Aorta (tissue), 5 donors: ENCODE measurements at places on chromosomes 12 and 14.
A peak's percentile ranks its signal among the peaks of the same experiment; 100 is the strongest.

- no peak overlapping the region for H3K4me3 ChIP-seq
- H3K4me1 ChIP-seq = no peaks in the 10 kb centered on the region
- no peak overlapping the region for H3K27ac ChIP-seq
- H3K36me3 ChIP-seq = no peaks in the 10 kb centered on the region
- no peak for DNase-seq
- H3K27me3 ChIP-seq = no peaks in the 10 kb centered on the region
These were observed 194.0 kb downstream of the KLHL28 start for GRCh38 chr14:44767646-44768173.

GRCh38 chr12:50690925-50691324 is 73.0 kb upstream of the ATF1 start:
- H3K27ac ChIP-seq = no peak overlapping the region
- DNase-seq = no peak

DNA sequence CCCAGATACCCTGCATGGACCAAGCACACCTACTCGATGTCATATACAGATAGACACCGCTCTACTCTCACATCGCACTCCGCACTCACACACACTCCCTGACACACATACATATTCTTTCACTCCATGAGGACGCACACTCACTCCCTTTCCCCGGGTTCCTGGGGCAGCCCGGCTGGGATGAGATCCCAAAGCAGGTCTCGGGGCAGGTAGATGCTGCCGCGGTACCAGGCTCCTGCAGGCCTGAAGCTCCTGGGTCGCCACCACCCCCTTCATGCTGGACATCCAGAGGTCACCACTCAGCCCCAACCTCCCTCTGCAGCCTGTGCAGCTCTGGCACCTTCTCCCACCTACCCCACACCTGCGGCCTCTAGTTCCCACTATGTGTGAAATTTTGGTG is 2.3 kb downstream of the C1QL4 start:
- H3K4me3 ChIP-seq = no peak overlapping the region
- no peak overlapping the region for H3K27ac ChIP-seq
- no peaks in the 10 kb centered on the region for H3K4me1 ChIP-seq
- no peaks in the 10 kb centered on the region for H3K36me3 ChIP-seq
- H3K27me3 ChIP-seq = no peaks in the 10 kb centered on the region

DNA sequence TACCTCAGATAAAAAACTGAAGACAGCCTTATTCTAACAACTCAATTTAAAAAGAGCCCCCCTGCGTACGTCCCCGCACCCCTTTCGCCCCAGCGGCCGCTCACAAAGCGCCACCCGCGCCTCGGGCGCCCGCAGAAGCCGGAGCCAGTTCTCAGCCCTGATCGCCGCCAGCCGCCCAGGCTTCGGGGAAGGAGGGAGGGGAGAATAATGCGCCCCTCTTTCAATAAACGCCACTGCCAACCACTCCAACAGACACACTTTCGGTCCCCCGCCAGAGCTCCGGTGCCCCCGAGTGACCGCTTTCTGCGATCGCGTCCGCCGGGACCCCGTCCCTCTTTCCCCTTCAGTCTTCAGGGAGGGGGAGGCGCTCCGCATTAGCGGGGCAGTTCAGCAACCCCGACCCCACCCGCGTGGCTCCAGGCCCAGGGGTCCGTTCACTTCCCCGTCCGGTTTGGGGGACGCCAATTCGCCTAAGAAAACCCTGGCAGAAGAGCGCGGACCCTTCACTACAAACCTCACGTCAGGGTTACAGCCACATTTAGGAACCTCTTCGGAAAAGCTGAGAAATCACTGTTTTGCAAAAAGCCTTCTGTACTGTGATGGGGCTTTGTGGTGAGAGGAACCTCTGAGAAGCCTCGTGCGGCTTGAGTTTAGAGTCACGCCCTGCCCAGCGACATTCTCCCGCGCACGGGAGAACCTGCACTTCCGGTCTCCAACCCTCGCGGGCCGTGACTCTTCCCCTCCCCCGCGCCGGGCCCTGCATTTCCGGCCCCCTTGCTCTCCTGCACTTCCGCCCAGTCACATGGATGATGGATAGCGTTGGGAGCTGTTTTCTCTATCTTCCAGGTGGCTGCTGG is 18.7 kb downstream of the FOXG1 start:
- H3K27me3 ChIP-seq = no peaks in the 10 kb centered on the region
- no peaks in the 10 kb centered on the region for H3K36me3 ChIP-seq
- DNase-seq = no peak
- no peaks in the 10 kb centered on the region for H3K4me1 ChIP-seq
- no peak overlapping the region for H3K27ac ChIP-seq

GRCh38 chr12:52615912-52616311 is 2.4 kb downstream of the KRT73 start:
- H3K4me1 ChIP-seq = no peaks in the 10 kb centered on the region
- H3K27me3 ChIP-seq = no peaks in the 10 kb centered on the region
- H3K36me3 ChIP-seq = no peaks in the 10 kb centered on the region
- DNase-seq = no peak
- H3K4me3 ChIP-seq = no peak overlapping the region
- H3K27ac ChIP-seq = no peak overlapping the region

GRCh38 chr14:60656686-60657455 is 7.6 kb upstream of the SIX1 start:
- H3K27ac ChIP-seq = no peak overlapping the region
- H3K36me3 ChIP-seq = no peaks in the 10 kb centered on the region
- DNase-seq = peak; percentile 69
- no peaks in the 10 kb centered on the region for H3K4me1 ChIP-seq
- peak overlapping the region; percentile 35 for H3K4me3 ChIP-seq

- H3K4me1 ChIP-seq = no peaks in the 10 kb centered on the region
- H3K27me3 ChIP-seq = no peaks in the 10 kb centered on the region
- H3K36me3 ChIP-seq = no peaks in the 10 kb centered on the region
- H3K4me3 ChIP-seq = no peak within 1 kb of the TSS
These were observed at the start of gene TMEM132D for GRCh38 chr12:129903956-129904829. Gene TMEM132D (minus strand): TSS chr12:129904025.
